HFFc6 (cell line): ENCODE measurements at places on chromosomes 2 and 18. TPM values are rescaled to one million over a fixed set of nuclear protein-coding genes. Genes with fewer than 3 reads are reported as not detected.

The SCYGR4 gene
- total RNA-seq: not detected in 3 replicates

The SLC38A11 gene
- 2.0 to 2.6 TPM (median 2.4 TPM) in 3 replicates for total RNA-seq

The CNNM4 gene
- total RNA-seq: 5.3 to 6.0 TPM (median 5.4 TPM) in 3 replicates

The UGT1A1 gene
- not detected in 3 replicates for total RNA-seq

The FN1 gene
- total RNA-seq: 2,852 to 4,863 TPM (median 4,490 TPM) in 3 replicates

The IL18RAP gene
- total RNA-seq: not detected in 3 replicates

The MC4R gene
- not detected in 3 replicates for total RNA-seq

The CLHC1 gene
- 6.2 to 9.9 TPM (median 7.6 TPM) in 3 replicates for total RNA-seq

The CENPA gene
- total RNA-seq: 7.1 to 19.3 TPM (median 15.2 TPM) in 3 replicates

The ARHGAP25 gene
- not detected in 2 replicates for total RNA-seq

The PSMA8 gene
- not detected in 3 replicates for total RNA-seq

The SCN2A gene
- 0.32 to 0.91 TPM (median 0.35 TPM) in 3 replicates for total RNA-seq

The CCDC148 gene
- total RNA-seq: 0.51 to 0.79 TPM (median 0.76 TPM) in 3 replicates

The CPO gene
- total RNA-seq: not detected in 3 replicates

The BZW1 gene
- 307 to 427 TPM (median 376 TPM) in 3 replicates for total RNA-seq

The ERBB4 gene
- not detected in 3 replicates for total RNA-seq
